ENCODE measurements at places on chromosomes 7 and 10.

- DNase-seq: no peak
Observed at GRCh38 chr10:58817201-58817846, 304.7 kb downstream of the BICC1 start.

DNA sequence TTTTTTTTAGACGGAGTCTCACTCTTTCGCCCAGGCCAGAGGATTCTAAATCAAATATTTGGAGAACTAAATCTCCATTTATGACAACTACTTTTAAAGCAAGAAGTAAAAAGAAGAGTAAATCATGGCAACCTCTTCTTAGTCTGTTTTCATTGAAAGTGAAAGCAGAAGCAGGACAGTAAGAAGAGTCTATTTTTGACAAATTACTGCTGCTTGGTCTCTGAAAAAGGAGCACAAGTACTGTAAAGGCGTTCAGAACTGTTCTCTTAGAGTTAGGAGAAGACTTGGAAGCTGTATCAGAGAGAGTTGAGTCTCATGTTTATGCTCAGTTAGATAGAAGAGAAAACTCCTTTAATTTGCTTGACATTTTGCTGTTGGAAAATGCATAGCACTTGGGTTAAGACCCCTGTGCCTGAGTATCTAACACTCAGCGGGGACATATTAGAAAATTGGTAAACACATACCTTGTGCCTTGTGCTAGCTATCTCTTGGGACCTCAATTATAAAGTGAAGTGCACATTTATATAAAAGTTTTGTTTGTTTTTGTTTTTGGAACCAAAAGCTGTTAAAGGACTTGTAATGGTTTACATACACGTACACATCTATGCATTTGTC lies 433.0 kb downstream of the ANKRD7 start:
- DNase-seq: no peak

- no peak for DNase-seq
Observed at GRCh38 chr7:20113427-20114027, 103.7 kb downstream of the MACC1 start.

DNA sequence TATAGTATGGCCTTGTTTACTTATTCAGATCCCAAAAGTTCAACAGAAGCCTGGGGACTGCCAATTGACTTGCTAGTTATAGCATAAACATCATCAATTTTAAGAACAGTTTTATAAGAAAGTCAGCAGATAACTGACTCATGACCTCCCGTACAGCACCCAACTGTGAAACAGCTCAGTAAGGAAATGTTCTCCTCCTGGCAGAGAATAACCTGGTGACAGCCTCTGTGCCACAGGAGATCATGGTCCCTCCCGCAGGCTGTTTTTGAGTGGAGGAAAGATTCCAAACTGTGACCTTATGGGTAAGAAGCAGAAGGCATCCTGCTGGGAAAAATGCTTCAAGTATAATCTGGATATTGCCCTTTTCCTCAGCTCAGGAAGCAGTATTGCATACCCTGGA lies 182.5 kb downstream of the SEMA3D start:
- no peak for DNase-seq

DNA sequence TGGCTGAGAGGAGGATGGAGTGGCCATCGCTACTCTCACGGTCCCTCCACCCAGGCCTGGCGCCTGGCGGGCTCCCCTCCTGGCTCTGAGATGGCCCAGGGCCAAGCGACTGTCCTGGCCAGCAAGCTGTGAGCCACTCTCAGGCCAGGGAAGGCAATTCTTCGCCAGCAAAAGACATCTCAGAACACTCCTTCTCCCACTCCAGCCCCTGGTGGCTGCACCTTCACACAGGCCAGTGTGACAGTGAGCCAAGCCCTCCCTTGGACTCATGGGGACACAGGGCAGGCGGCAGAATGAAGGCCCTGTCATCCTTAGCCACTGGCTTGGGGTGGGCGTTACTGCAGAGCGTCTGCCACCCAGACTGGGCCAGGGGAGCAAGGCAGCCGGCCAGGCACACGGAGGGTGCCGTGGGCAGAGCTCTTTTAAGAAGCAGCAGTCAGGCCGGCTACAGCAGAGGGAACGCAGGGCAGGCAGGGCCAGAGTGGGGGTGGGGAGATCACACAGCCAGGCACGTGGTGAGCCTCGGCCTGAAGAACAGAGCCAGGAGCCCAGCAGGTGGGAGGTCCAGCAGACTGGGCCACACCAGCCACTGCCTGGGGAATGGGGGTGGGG lies 14.4 kb downstream of the STK32C start:
- no peak for DNase-seq

- no peak for DNase-seq
Observed at GRCh38 chr10:102764470-102765161, 20.9 kb downstream of the WBP1L start.

DNA sequence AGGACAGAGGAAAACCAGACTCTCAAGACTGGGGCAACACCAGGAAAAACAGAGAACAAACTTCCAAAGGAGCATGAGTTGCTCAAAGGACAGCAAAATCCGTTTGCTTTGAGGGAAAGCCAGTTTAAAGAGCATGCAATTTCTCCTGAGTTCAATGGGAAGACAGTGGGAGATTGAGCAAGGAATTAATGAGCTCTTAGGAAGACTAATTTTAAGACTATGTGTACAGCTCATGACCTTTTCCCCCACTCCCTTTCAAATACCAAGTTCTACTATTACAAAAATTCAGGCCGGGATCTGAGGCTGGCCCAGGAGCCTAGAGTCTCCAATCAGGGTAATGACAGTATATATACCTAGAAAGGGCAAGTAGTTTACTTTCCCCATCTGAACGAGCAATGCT lies 79.2 kb downstream of the EPDR1 start:
- DNase-seq: no peak

- DNase-seq: no peak
Observed at GRCh38 chr10:33807531-33808359, 473.3 kb upstream of the NRP1 start.
